ENCODE measurements at places on chromosomes 3 and 15.
A peak's percentile ranks its signal among the peaks of the same experiment; 100 is the strongest.

GRCh38 chr3:52124126-52124525 lies 30.1 kb downstream of the POC1A start:
- H3K27me3 ChIP-seq, result no peaks in the 10 kb centered on the region
- H3K27ac ChIP-seq, result no peak overlapping the region
- H3K4me3 ChIP-seq, result no peak overlapping the region
- H3K4me1 ChIP-seq, result peaks cover 35% of the 10 kb centered on the region
- DNase-seq, result no peak
- no peaks in the 10 kb centered on the region for H3K36me3 ChIP-seq

- H3K27ac ChIP-seq, result no peak overlapping the region
- H3K4me1 ChIP-seq, result peaks cover 83% of the 10 kb centered on the region
- H3K36me3 ChIP-seq, result no peaks in the 10 kb centered on the region
- no peaks in the 10 kb centered on the region for H3K27me3 ChIP-seq
Observed at GRCh38 chr3:42183991-42184632, 81.9 kb downstream of the CCK start.

- H3K4me3 ChIP-seq, result no peak overlapping the region
- H3K27me3 ChIP-seq, result no peaks in the 10 kb centered on the region
- peak; percentile 35 for DNase-seq
- no peak overlapping the region for H3K27ac ChIP-seq
- no peaks in the 10 kb centered on the region for H3K4me1 ChIP-seq
- H3K36me3 ChIP-seq, result no peaks in the 10 kb centered on the region
Observed at GRCh38 chr15:61835496-61836106, 224.6 kb downstream of the VPS13C start.

DNA sequence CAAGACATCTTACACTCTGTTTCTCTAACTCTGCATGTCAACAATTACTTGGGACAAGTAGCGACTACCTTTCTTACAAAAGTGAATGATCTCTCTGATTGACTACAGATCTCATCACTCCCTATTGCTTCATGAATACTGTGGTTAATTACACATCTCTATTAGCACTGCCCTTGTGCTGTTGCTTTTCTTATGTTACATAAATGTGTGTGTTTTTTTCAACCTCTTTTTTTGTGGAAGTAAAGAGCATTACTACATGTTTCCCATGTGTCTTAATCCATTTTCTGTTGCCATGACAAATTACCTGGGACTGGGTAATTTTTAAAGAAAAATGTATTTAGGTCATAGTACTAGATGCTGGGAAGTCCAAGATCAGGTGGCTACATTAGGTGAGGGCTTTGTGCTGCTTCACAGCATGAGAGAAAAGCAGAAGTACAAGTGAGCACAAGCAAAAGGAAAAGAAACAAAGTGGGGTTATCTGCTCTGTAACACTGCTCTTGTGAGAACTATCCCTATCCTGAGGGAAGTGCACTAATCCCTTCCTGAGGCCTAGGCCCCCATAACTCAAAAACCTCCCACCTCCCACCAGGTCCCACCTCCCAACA lies 298.2 kb upstream of the SATB1 start:
- H3K27ac ChIP-seq, result peak overlapping the region; percentile 68
- H3K4me3 ChIP-seq, result no peak overlapping the region
- H3K27me3 ChIP-seq, result no peaks in the 10 kb centered on the region

DNA sequence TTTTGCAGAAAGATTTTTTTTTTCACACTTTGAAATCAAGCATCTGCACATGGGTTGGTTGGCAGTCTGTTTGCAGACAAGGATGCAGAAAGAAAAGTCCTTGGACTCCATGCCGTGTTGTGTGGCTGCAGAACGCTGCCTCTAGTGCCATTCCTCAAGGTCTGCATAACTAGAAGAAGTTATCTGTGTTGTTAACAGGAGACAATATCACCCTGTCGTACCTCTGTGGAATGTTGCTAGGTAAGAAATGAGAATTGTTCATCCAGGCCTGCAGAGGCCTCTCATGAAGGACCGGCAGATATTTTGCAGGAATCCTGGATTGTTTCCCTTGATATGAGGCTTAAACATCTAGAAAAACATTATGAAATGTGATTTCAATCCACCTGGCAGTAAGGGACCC lies 58.5 kb upstream of the PPARG start:
- no peak overlapping the region for H3K4me3 ChIP-seq
- no peak for DNase-seq
- peaks cover 2% of the 10 kb centered on the region for H3K4me1 ChIP-seq
- H3K27ac ChIP-seq, result no peak overlapping the region
- no peaks in the 10 kb centered on the region for H3K27me3 ChIP-seq

DNA sequence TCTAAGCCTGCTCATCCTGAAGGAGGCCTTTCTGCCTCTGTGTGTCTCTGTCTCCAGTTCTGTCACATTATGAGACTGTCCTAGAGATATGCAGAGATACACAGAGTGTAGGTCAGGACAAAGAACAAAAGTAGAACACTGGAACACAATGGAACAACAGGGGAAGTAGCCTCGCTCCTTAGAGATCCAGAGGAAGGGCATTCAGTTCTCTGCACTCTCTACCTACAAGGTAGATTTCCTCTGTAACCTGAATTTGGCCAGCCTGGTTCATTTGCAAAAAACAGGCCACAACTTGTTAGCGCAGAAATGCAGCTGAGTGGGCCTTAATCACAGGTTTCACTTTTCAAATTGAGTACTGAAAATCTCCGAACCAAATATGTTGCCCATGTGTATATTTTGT lies 19.4 kb downstream of the NEK10 start:
- H3K27me3 ChIP-seq, result no peaks in the 10 kb centered on the region
- DNase-seq, result no peak
- no peak overlapping the region for H3K27ac ChIP-seq
- H3K4me1 ChIP-seq, result peaks cover 4% of the 10 kb centered on the region
- H3K36me3 ChIP-seq, result no peaks in the 10 kb centered on the region

GRCh38 chr3:46416125-46416810 lies 9.2 kb downstream of the CCRL2 start:
- peaks cover 51% of the 10 kb centered on the region for H3K4me1 ChIP-seq
- H3K4me3 ChIP-seq, result no peak overlapping the region
- H3K36me3 ChIP-seq, result no peaks in the 10 kb centered on the region
- no peak overlapping the region for H3K27ac ChIP-seq
- DNase-seq, result no peak
- H3K27me3 ChIP-seq, result no peaks in the 10 kb centered on the region

DNA sequence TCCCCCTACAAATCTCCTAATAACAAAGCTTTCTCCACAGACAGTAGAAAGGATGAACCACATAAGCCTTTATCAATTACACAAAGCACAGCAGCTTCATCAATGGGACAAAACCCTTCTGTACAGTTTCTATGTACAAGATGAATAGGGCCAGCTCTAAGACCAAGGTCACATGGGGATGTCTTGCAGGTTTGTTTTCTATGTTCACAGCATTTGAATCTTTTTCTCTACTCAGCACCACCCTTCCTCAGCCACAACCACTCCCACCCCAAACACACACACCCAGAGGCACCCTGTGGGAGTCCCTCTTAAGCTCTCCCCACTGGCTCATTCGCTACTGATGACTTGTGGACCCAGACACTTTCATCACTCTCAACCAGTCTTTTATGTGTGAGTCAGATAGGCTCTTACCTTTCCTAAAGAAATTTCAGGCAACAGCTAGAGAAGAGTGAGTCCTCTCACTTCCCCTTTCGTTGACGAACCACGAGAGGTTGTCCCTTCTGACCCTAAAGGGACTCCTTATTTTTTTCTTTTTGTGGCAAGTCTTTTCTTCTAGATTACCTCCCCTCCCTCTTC lies 57.9 kb downstream of the ARHGAP31 start:
- DNase-seq, result no peak
- H3K27me3 ChIP-seq, result no peaks in the 10 kb centered on the region
- H3K4me3 ChIP-seq, result no peak overlapping the region
- H3K36me3 ChIP-seq, result no peaks in the 10 kb centered on the region
- peaks cover 78% of the 10 kb centered on the region for H3K4me1 ChIP-seq

DNA sequence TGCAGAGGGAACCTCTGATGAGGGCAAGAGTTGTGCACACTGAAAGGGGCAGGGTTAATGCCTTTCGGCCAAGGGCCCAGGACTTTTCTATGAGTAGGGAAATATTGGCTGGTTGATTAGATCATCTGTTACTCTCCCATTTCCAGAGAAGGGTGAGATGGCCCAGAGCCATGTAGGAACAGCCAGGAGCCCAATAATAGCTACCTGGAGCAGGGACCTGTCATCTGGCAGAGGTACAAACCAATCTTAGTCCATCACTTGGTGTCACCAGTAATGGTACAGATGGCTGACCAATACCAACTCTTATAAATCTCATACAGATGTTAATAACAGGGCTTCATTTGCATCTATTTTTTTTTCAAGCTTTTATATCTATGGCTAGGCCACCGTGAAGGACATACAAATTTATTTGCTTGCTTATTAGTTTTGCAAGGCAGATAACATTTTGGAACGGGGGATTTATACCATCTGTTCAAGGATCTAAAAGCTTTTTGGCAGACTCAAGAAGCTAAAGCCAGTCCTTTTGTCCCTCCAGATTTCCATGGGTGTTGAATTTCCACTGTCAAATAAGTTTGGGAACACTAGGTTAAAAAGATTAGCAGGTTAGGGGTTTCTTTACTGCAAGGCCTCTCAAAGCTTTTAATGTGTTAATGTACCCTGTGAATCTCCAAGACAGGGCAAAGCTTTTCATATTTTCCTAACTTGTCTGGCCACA lies 79.3 kb downstream of the TNIK start:
- peaks cover 44% of the 10 kb centered on the region for H3K4me1 ChIP-seq
- no peak overlapping the region for H3K4me3 ChIP-seq
- H3K27me3 ChIP-seq, result no peaks in the 10 kb centered on the region
- H3K27ac ChIP-seq, result no peak overlapping the region

DNA sequence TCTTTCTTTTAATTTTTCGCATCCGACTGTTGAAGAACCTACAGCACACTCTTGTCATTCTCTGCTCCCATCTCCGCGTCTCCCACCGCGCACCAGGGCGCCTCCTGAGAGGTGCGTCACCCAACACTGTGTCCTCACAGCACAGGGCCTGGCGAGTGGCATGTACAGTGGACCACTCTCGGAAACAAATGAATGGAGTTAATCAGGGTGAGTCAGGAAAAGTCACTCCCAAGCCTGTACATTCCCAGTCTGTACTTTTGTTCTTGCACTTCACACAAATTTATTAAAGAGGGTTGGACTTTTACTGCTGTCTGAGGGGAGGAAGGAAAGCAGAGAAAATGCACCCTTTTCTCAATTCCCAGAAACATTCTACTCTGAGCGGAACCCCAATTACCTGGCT lies 625 bp downstream of the COL6A6 start:
- peaks cover 59% of the 10 kb centered on the region for H3K27me3 ChIP-seq
- H3K36me3 ChIP-seq, result no peaks in the 10 kb centered on the region
- peak overlapping the region; percentile 30 for H3K27ac ChIP-seq
- no peaks in the 10 kb centered on the region for H3K4me1 ChIP-seq

DNA sequence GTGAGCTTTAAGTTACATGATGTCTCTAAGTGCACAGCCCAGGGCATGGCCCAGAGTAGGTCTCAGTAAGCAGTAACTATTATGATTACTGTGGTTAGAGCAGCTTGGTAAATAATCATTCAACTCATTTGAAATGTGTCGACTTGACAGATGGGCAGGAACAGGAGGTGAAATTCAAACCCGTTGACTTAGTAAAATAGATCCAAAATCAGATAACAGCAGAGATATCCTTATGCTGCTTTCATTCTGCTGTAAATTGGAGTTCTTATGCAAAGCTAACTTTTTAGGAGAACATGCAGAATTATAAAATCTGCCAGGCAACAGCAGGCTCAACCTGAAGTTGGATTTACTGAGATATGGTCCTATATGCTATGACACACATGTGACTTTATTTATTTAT lies 118.7 kb upstream of the KLHL25 start:
- no peak overlapping the region for H3K4me3 ChIP-seq
- H3K27ac ChIP-seq, result no peak overlapping the region

- peak overlapping the region; percentile 99 for H3K4me3 ChIP-seq
- H3K4me1 ChIP-seq, result peaks cover 22% of the 10 kb centered on the region
- H3K36me3 ChIP-seq, result no peaks in the 10 kb centered on the region
- peak overlapping the region; percentile 97 for H3K27ac ChIP-seq
- DNase-seq, result peak; percentile 35
- H3K27me3 ChIP-seq, result no peaks in the 10 kb centered on the region
Observed at GRCh38 chr15:74906067-74906449, 593 bp downstream of the FAM219B start.

DNA sequence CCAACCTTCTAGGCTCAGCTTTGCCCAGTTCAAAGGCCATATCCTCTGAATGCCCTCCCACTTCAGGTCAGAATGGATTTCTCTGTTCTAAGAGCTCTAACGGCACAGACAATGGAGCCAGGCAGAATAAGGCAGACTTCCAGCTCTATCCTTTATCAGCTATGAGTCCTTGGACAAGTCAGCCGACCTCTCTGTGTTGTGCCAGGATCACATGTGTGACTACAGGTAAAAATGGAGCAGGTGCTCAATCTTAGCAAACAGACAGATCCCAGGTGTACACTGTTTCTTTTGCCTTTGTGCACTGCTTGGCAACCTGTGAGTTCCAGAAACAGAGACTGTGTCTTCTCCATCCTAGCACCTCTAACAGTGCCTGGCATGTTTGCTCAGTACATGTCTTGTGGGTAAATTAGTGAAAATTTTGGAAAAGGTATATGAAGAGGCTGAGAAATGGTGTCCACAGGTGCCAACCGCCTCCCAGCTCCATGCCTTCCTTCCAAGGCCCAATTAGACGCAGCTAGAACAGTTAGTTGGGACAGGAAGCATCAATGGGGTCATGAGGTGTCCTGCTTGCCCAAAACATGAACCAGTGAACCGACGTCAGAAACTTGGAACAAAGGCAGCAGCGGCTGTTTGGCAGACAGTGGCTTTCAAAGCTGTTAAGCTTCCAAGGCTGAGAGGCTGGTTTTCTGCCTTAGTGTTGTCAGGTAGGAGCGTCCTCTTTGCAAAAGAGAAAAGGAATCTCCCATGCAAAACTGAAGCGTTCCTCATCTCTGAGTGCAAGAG lies 28.7 kb downstream of the TLE3 start:
- no peaks in the 10 kb centered on the region for H3K4me1 ChIP-seq
- no peak overlapping the region for H3K4me3 ChIP-seq
- no peak for DNase-seq
- H3K27me3 ChIP-seq, result no peaks in the 10 kb centered on the region

GRCh38 chr15:82805994-82806406 lies at the start of gene FSD2:
Gene FSD2, minus strand, starts transcription at chr15:82806069. Its CDS starts 18,679 bp downstream, at chr15:82787390.
- DNase-seq, result peak; percentile 27
- peak within 1 kb of the TSS; percentile 99 for H3K27ac ChIP-seq
- H3K36me3 ChIP-seq, result no peaks in the 10 kb centered on the region
- H3K4me1 ChIP-seq, result peaks cover 11% of the 10 kb centered on the region

DNA sequence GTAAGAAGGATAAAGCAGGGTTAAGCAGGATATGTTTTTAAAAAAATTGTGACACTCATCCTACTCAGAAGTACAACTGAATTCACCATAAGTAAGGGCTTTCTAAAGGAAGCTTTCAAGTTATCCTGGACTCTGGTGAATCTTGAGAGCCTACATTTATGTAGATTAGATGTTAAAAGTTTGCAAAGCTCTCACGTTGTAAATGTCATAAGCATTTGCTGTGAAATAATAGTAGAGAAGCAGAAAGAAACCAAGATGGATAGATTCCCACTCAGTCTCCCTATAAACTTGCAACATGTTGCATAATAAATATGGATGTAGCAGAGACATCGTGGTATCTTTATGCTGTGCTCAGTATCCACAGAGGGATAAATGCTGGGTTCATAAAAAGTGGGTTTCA lies 77.0 kb downstream of the LRRC3B start:
- H3K4me3 ChIP-seq, result no peak overlapping the region
- no peak overlapping the region for H3K27ac ChIP-seq
- H3K27me3 ChIP-seq, result no peaks in the 10 kb centered on the region
- DNase-seq, result no peak
- no peaks in the 10 kb centered on the region for H3K36me3 ChIP-seq

- no peak overlapping the region for H3K4me3 ChIP-seq
- no peaks in the 10 kb centered on the region for H3K4me1 ChIP-seq
- no peak overlapping the region for H3K27ac ChIP-seq
- no peaks in the 10 kb centered on the region for H3K36me3 ChIP-seq
- peaks cover 6% of the 10 kb centered on the region for H3K27me3 ChIP-seq
Observed at GRCh38 chr15:86001200-86001599, 78.5 kb upstream of the AGBL1 start.

Measured in heart right ventricle (tissue), 16 donors.